ENCODE measurements at places on chromosomes 6 and 20.

DNA sequence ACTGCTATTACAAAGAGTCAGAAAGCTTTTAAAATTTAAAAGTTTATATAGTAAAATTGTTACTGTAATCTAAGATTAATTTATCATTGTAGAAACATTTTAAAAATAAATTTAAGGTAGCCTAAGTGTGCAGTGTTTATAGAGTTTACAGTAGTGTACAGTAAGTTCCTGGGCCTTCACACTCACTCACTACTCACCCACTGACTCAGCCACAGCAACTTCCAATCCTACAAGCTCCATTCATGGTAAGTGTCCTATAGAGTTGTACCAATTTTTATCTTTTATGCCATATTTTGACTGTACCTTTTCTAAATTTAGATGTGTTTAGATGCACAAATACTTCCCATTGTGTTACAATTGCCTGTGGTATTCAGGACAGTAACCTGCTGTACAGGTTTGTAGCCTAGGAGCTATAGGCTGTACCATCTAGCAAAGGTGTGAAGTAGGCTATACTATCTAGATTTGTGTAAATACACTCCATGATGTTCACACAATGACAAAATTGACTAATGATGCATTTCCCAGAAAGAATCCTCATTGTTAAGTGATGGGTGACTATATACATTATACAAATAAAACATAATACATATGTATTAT, 10.2 kb upstream of the TMEM170B start:
- DNase-seq, result no peak

- DNase-seq, result no peak
Measured at GRCh38 chr20:52031563-52032303, 159.8 kb downstream of the ZFP64 start.

DNA sequence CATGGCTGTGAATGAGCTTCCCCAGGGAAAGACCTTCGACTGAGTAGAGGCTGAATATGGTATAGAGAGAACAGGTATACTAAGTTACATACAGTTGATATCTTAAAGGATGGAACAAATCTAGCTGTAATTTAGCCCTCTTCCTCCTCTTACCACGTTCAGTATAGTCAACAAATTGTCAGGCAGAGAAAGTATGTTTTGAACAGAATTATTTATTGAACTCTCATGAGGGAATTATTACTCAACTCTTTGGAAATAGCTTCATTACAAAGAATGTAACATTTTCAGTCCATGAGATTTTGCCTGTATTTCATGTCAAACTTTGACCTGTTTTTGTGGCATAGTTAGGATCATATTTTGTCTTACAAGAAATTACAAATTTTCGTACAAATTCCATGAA, 63.0 kb downstream of the SH3BGRL2 start:
- no peak for DNase-seq

GRCh38 chr6:22026164-22026678, 270.6 kb downstream of the PRL start:
- DNase-seq, result no peak

- DNase-seq, result no peak
Measured at GRCh38 chr20:8148501-8148900, 16.4 kb downstream of the PLCB1 start.

DNA sequence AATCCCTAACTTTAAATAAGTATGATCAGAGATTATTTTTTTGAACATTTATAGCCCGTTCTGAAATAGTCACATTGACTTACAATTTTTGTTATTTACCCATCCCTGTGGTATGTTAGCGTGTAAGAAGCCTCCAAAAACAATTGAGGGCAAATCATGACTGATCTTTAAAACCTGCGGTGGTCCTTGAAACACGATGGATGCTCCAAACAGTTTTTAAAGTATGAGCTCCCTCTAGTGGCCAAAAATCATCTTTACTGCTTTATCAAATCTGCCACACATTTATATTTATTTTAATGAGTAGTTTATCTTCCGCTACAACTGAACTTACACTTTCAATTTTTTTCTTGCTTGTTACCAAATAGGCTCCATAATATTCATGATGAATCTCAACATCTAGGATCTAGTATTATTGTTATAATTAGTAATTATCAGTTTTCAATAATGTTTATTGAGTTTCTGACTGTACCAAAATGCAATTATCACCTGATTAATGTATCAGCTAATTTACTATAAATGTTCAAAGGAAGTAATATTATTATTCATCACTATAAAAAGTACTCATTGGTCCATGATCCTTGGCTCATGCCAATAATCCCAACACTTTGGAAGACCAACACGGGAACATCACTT, 52.2 kb downstream of the MARCKS start:
- DNase-seq, result peak; percentile 65

GRCh38 chr6:14848019-14848418, 397.9 kb upstream of the JARID2 start:
- DNase-seq, result no peak

DNA sequence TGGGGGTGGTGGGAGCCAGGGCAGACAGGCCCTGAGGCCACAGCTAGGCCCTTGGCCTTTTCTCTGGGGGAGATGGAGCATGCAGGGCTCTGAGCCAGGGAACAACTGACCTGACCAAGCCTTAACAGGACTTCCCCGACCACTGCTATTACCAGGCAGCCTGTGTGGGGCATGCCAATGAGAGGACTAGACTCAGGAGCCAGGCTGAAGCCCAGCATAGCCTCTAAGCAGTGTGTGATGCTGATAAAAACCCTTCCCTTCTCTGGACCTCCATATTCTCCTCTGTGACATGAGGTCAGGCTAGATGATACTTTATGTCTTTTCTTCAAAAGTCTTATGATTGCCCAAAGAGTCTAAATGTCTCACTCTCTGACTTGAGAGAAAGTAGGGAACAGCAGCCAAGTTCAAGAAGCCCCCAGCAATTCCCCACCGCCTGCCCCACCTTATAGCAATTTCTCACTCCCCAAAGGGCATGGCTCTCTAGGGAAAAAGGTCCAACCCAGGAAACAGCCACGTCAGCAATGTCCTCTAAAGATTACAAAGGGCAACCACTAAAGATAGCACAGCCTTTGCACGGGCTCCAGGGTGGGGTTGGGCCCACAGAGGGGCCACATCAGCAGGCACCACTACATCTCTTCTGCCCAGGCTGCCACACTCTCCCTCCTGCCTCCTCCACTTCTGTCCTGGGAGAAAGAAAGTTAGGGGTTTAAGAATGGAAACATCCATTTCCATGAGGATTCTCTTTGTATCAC, 71.3 kb downstream of the TRERF1 start:
- no peak for DNase-seq

GRCh38 chr20:10739566-10739965, 65.8 kb upstream of the JAG1 start:
- DNase-seq, result no peak

DNA sequence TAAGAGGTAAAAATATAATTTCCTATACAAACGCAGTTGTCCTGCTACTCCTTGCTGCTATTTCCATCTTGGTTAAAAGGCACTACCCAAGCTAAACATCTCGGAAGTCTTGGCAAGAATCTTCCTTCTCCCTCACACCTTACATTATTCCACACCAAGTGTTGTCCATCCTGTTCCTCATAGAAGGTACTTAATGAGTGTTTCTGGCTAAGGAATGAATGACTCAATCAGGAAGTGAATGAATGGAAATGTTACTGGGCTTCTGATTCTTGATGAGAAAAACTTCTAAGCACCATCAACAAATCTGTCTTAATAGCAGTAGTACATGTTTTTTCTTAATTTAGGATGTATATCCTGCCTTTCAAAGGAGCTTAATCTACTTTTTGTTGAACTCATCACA, 40.6 kb upstream of the RSPO3 start:
- DNase-seq, result no peak

GRCh38 chr20:31823360-31824124, 4.4 kb downstream of the MYLK2 start:
- no peak for DNase-seq

- DNase-seq, result no peak
Measured at GRCh38 chr6:5063617-5064016, 21.5 kb upstream of the PPP1R3G start.

DNA sequence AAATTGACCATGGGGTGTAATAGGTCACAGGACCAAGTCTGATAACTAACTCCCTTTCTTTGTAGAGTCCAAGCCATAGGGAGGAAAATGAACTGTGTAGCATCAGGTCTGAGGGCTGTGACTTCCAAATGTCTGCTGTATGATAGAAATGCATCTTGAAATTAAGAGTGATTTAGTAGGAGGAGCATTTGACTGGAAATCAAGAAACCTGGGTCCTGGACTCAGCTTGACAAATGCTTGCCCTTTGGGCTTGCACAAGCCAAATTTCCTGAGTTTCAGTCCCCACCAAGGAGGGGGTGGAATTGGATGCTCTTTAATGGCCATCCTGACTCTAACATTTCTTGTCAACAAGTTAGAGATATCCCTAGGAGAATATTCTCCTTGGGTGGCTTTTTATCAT, 187.0 kb downstream of the PDE7B start:
- DNase-seq, result no peak

GRCh38 chr20:53226826-53227225, 254.7 kb downstream of the TSHZ2 start:
- no peak for DNase-seq

GRCh38 chr6:282867-283416, 9.3 kb upstream of the DUSP22 start:
- DNase-seq, result no peak

DNA sequence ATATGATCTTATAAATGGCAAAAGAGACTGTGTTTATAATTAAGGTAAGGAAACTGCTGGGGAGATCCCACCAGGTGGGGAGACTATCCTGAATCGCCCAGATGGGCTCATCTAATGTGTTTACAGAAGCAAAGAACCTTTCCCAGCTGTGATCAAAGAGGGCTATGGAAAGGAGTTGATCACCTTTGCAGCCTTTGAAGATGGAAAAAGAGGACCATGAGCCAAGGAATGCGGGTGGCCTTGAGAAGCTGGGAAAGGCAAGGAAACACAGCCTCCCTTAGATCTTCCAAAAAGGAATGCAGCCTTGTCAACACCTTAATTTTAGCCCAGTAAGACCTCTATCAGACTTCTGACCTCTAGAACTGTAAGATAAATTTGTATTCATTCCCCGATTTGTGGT, 66.5 kb upstream of the ADGRG6 start:
- no peak for DNase-seq

GRCh38 chr6:24549674-24550353, 55.0 kb downstream of the ALDH5A1 start:
- no peak for DNase-seq

DNA sequence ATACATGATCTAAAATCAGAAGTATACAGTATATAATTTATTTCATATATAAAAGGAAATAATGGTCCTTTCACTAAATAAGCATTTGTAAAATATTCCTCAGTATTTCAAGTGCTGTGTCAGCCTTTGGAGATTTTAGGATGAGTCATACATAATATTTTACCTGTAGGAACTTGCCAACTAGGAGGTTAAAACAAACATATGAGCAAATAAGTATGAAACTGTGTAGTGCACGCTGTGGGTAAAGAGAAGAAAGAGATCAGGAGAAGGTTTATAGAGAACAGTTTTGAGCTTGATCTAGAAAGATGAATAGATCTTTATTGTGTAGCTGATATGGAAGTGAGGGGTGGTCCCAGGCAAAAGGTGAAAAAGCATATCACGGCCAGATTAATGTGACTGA, 169.9 kb upstream of the RNF217 start:
- no peak for DNase-seq

- no peak for DNase-seq
Measured at GRCh38 chr6:5127106-5127687, 42.1 kb downstream of the PPP1R3G start.

DNA sequence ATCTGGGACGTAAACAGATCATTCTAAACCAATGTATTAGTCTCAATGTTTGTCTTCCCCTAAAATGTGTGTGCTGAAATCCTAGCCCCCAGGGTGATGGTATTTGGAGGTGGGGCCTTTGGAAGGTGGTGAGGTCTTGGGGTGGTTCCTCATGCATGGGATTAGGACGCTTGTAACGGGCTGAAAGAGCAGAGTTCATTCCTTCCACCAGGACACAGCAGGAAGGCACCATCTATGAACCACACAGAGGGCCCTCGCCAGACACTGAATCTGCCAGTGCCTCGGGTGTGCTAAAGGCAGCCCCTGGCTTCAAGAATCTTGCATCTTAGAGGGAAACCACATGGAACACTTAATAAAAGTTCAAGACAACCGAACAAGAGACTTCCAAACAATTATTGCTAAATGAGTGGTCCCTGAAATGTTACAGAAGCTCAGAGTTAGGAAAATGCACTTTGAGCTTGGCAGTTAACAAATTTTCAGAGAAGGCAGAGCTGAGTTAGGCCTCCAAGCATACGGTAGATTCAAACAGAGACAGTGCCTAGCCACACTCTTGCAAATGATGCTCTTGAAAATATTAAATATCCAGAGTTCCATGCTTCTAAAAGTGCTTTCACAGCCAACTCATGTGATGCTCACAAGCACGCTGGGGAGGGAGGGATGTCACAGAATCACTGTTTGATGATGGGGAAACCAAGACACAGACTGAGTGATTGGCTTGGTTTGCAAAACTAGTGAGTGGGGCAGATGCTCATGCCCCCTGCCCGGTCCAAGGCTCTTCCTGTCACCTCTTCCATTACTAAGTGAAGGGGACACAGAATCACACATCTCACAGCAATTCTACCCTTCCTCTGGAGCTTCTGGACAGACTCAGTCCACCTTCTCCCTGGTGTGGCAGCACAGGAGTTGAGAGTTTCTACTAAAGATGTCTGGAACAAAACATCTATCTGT, 27.4 kb downstream of the TBC1D7 start:
- no peak for DNase-seq

DNA sequence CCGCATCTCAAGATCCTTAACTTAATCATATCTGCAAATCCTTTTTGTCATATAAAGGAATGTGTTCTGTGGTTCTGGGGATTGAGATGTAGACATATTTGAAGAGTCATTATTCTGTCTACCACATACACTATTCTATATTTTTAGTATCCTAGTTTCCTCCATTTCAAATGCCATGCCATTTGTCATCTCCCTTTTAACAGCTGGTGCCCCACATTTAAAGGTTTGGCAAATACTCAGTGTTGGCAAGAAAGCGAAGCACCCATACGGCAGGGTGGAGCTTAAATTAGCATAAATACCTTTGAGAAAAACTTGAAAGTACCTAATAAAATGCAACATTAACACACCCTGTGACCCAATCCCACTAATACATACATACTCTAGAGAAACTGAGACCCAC, 31.7 kb downstream of the PAK5 start:
- DNase-seq, result no peak

- DNase-seq, result no peak
Measured at GRCh38 chr6:68094070-68094469, 541.0 kb upstream of the ADGRB3 start.

GRCh38 chr20:768426-768978, at the start of gene SLC52A3:
TSS of gene SLC52A3 (minus strand) at chr20:768500. CDS start at chr20:765774, 2,726 bp downstream.
- DNase-seq, result peak; percentile 31

- DNase-seq, result no peak
Measured at GRCh38 chr6:36436466-36436865, 6.2 kb downstream of the PXT1 start.

DNA sequence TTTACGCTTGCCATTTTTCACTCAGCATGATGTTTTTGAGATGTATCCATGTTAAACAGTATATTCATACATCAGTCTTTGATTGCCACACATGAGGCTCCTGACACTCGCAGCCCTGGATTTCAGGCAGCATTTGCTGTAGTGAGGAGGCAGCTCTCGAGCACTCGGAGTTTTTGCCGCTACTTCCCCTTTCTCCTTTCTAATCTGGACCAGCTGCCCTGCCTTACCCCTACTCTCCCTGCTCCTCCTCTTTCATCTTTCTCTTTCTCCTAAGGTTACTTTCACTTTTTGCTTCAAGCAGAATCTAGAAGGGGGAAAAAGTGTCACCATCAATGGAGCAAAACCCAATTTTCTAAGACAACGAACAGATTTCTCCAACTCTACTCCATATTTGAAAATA, 5.9 kb upstream of the CST3 start:
- DNase-seq, result no peak

- no peak for DNase-seq
Measured at GRCh38 chr20:60261333-60261732, 303.1 kb downstream of the CDH26 start.

All from HEK293T (cell line).